ENCODE measurements at places on chromosomes 5 and 9. TPM values are rescaled to one million over a fixed set of nuclear protein-coding genes. Genes with fewer than 3 reads are reported as not detected.

- no peak for DNase-seq
- peaks cover 9% of the 10 kb centered on the region for H3K36me3 ChIP-seq
- H3K4me3 ChIP-seq: no peak overlapping the region
- no peak overlapping the region for H3K27ac ChIP-seq
Observed at GRCh38 chr5:40221255-40221654, 458.5 kb upstream of the PTGER4 start.

GRCh38 chr5:140205216-140205615 is 30.2 kb downstream of the CYSTM1 start:
- DNase-seq: no peak
- peaks cover 2% of the 10 kb centered on the region for H3K27me3 ChIP-seq

DNA sequence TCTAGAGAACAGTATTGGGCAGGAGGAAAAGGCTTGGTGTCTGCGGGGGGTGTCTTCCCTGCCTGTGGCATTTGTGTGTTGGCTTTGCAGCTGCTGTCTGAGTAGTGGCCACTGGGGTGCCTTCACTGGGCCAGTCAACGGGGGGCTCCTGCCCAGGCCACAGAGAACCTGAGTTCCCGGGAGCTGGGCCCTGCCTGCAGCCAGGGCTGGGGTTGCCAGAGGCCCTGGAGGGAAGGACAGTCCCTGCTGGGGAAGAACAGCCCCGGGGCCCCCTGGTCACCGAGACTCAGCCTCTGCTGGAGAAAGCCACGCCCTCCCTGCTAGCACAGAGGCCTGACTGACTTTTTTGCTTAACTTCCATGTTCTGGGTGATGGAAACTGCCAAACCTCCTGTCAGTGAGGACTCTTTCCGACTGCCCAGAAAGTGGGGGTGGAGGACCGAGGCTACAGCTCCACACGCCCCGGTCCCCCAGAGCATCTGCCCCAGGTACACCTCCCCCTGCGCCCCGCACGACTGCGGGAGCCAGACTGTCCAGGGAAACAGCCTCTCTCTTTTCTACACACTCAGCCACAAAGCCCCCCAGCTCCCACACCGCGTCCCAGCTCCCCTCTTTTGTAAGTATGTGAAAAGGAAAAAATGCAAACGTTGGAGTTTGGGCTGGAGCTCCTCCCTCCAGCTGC is 133.4 kb downstream of the DAB2IP start:
- peaks cover 6% of the 10 kb centered on the region for H3K27me3 ChIP-seq
- no peak overlapping the region for H3K27ac ChIP-seq
- no peak for DNase-seq

DNA sequence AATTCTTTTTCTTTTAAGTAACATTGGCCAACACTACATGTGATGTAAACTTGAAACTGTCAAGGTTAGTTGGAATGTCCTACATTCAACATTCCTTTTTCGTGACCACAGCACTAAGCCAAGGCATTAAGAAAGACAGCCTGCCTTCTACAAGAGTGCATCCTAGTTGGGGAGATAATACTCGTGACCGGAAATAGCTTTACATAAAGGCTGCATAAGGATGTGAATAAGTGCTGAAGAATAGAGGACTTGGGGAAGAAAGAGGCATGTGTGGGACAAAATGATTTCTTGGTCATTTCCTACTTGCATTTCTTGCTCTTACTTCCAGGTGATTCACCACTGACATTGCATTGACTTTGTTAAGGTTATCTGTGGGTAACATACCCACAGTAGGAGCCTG is 282.0 kb downstream of the DMRT2 start:
- H3K36me3 ChIP-seq: no peaks in the 10 kb centered on the region
- no peaks in the 10 kb centered on the region for H3K27me3 ChIP-seq
- H3K27ac ChIP-seq: no peak overlapping the region
- H3K4me3 ChIP-seq: no peak overlapping the region
- no peaks in the 10 kb centered on the region for H3K4me1 ChIP-seq

- no peak overlapping the region for H3K4me3 ChIP-seq
- H3K27ac ChIP-seq: peak overlapping the region; percentile 23
- DNase-seq: peak; percentile 91
- peaks cover 29% of the 10 kb centered on the region for H3K4me1 ChIP-seq
- peaks cover 4% of the 10 kb centered on the region for H3K36me3 ChIP-seq
- H3K27me3 ChIP-seq: no peaks in the 10 kb centered on the region
Observed at GRCh38 chr9:112097712-112098688, 77.1 kb downstream of the SUSD1 start.

- peaks cover 19% of the 10 kb centered on the region for H3K27me3 ChIP-seq
- H3K4me3 ChIP-seq: no peak overlapping the region
- no peak for DNase-seq
- H3K36me3 ChIP-seq: no peaks in the 10 kb centered on the region
Observed at GRCh38 chr5:168850683-168851082, 271.5 kb upstream of the PANK3 start.

- no peaks in the 10 kb centered on the region for H3K4me1 ChIP-seq
- no peak for DNase-seq
- no peaks in the 10 kb centered on the region for H3K36me3 ChIP-seq
- H3K27me3 ChIP-seq: no peaks in the 10 kb centered on the region
Observed at GRCh38 chr5:89572696-89573095, 689.7 kb upstream of the MEF2C start.

GRCh38 chr5:113764382-113764781 is 250.9 kb downstream of the YTHDC2 start:
- DNase-seq: no peak
- H3K27me3 ChIP-seq: no peaks in the 10 kb centered on the region
- no peak overlapping the region for H3K27ac ChIP-seq
- no peak overlapping the region for H3K4me3 ChIP-seq
- H3K4me1 ChIP-seq: no peaks in the 10 kb centered on the region

Gene TMEM171
- total RNA-seq: not detected

DNA sequence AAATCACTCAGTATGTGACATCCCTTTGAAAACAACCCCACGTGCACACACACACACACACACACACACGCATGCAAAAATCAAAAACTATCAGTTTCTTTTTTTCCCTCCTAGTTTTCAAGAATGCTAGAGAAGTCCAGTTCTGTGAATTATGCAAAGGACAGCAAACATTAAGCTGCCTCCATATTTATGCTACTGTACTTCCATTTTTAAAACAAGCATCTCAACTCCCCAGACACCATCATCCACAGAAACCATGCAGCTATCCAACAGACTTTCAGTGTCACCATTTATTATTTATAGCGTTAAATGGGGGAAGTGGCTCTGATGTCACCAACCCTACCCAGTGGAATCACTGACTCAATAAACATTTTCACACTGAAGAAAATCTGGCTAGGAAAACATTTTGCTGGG is 1.6 kb downstream of the FBXW11 start:
- peak overlapping the region; percentile 96 for H3K27ac ChIP-seq
- peak; percentile 72 for DNase-seq
- H3K4me1 ChIP-seq: peaks cover 58% of the 10 kb centered on the region
- H3K27me3 ChIP-seq: no peaks in the 10 kb centered on the region
- peaks cover 29% of the 10 kb centered on the region for H3K36me3 ChIP-seq

DNA sequence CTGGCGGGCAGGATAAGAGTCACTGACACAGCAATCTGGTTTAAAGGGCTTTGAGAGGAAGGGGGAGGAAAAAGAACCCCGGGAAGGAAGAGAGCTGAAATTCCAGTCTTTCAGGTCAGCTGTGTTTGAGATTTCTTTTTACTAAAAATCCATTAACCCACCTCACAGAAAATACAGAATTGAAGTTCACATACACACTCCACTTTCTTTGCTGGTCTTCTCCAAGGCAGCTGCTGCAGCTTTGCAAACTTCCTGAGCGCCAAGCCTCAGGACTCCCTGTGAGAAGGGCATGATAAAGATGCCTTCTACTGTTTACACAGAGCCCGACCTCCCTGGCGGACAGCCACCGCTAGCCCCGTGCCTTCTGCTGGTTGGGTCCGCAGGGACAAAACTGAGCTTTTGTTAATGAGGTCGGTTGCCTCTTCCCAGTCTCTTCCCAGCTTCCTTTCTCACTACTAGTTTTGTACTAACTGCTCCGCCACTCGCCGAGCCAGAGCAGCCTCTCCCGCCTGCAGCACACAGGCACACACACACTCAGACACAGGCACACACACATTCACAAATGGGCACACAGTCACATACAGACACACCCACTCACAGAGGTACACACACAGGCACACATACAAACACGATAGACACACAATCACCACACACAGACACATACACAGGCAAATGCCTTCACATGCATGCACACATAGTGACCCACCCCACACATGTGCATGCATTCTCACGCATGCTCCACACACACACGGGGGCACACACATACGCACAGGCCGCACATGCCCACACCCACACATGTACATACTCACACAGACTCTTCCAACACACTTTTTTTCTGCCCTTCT is at the start of gene FREM1:
Gene FREM1 (minus strand): TSS at position 468 of the 845 bp plus-strand sequence. CDS start 41,451 bp downstream, outside the sequence.
- no peaks in the 10 kb centered on the region for H3K4me1 ChIP-seq
- peaks cover 10% of the 10 kb centered on the region for H3K27me3 ChIP-seq
- no peak for DNase-seq
- H3K36me3 ChIP-seq: no peaks in the 10 kb centered on the region
- no peak within 1 kb of the TSS for H3K4me3 ChIP-seq

Gene C5orf58
- not detected for total RNA-seq

DNA sequence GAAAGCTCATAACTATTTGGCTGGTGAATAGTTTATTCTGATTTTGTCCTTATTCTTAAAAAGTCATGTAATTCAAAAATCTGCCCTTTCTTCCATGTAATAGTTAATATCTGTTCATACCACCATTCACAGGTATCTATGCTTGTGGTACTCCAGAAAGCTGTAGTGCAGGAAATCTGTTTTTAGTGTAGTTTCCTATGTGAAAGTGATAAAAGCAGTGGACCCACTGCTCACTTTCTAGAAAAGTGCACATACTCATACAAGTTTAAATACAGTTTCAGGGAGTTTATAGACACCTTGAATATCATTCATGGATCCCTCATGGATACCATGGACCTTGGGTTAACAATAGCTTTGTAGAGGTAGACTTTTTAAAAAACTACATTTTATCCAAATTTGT is 20.2 kb downstream of the PBX3 start:
- no peak for DNase-seq
- peaks cover 2% of the 10 kb centered on the region for H3K36me3 ChIP-seq
- H3K27ac ChIP-seq: no peak overlapping the region
- no peaks in the 10 kb centered on the region for H3K27me3 ChIP-seq
- no peak overlapping the region for H3K4me3 ChIP-seq

Gene FAM170A
- not detected for total RNA-seq

DNA sequence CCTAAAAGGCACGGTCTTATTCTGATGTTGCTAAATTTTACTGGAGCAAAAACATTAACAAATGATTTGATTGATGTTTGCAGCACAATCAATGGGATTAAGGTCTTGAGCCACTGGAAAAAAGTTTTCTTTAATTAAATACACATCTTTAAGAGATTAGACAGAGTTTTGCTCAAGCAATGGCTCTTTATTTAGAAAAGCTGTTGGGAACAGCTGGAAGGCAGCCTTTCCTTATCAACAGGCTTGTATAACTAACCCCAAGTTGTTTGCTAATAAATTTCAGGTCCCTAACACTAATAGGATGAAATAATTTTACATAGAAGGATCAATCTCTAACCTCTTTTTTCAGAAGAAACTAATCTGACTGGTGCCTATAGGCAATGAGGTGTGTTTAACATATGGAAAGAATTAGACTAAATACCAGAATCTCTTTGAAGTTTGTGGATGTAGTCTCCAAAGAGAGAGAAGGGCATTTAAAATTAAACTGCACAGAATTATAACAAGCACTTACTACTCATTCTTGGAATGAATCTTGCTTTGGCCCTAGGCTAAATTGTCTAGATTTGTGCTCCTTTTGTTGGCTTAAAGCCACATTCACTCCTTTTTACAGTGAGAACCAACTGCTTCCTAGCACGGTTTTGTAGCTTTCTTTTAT is 67.3 kb upstream of the TNFAIP8 start:
- H3K27ac ChIP-seq: peak overlapping the region; percentile 93
- peaks cover 85% of the 10 kb centered on the region for H3K4me1 ChIP-seq
- no peak for DNase-seq
- H3K27me3 ChIP-seq: no peaks in the 10 kb centered on the region

Gene CBY3
- 0.63 TPM for total RNA-seq

DNA sequence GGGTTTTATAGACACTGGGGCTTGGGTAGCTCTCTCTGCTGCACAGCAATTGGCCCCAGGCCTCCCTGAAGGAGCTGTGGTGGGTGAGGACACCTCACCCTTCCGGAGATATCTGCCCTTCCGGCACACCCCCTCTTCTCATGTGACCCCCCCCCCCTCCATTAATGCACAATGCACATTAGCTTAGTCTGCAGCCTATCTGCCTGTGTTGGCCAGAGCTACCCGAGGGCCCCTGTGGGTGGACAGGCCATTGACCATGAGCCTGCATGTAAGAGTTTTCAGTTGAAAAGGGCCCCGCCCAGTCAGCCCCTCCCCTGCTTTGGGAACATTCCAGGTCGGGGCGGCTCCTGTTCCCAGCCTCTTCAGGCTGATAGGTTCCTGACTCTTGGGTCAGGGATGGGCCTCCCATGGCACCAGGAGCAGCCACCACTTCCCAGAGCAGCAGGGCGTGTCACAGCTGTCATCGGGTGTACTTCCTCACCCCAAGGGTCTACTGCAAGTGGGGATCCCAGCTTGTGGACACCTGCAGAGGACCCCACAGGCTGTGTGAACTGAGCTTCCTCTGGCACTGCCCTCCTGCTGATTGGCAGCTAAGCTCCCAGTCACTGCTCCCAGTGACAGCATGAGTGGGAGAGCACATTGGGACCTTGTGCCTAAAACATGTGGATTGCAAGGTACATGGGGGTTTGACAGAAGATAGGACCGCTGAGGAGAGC is 17.8 kb downstream of the PHF2 start:
- H3K36me3 ChIP-seq: no peaks in the 10 kb centered on the region
- DNase-seq: no peak
- no peak overlapping the region for H3K4me3 ChIP-seq
- H3K4me1 ChIP-seq: peaks cover 32% of the 10 kb centered on the region

DNA sequence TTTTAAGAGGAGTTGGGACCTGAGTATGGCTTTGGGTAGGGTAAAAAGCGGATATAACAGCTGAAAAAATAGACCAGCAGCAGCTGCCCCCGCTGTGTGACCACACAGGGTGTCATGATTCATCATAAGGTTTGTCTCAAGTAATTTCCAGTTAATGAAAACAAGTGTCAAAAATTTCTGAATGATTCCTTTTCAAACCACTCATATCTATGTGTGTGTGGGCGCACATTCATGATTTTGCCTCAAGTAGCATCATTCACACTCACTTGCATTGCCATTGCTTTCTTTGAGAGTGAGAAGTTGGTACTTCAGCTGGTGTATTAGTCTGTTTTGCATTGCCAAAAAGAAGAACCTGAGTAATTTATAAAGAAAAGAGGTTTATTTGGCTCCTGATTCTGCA is 12.1 kb upstream of the TNFAIP8 start:
- H3K36me3 ChIP-seq: peaks cover 29% of the 10 kb centered on the region
- H3K4me1 ChIP-seq: peaks cover 86% of the 10 kb centered on the region
- peak; percentile 76 for DNase-seq
- H3K27me3 ChIP-seq: no peaks in the 10 kb centered on the region
- H3K27ac ChIP-seq: peak overlapping the region; percentile 97

Gene SLC4A9
- not detected for total RNA-seq

All from activated CD4-positive, alpha-beta T cell treated with anti-CD3 and anti-CD28 coated beads, Interleukin-2, amount 10 ng/mL, durations not matched to agents 24 days and 14 days (primary cell).